ENCODE measurements at places on chromosomes 16 and 17.

DNA sequence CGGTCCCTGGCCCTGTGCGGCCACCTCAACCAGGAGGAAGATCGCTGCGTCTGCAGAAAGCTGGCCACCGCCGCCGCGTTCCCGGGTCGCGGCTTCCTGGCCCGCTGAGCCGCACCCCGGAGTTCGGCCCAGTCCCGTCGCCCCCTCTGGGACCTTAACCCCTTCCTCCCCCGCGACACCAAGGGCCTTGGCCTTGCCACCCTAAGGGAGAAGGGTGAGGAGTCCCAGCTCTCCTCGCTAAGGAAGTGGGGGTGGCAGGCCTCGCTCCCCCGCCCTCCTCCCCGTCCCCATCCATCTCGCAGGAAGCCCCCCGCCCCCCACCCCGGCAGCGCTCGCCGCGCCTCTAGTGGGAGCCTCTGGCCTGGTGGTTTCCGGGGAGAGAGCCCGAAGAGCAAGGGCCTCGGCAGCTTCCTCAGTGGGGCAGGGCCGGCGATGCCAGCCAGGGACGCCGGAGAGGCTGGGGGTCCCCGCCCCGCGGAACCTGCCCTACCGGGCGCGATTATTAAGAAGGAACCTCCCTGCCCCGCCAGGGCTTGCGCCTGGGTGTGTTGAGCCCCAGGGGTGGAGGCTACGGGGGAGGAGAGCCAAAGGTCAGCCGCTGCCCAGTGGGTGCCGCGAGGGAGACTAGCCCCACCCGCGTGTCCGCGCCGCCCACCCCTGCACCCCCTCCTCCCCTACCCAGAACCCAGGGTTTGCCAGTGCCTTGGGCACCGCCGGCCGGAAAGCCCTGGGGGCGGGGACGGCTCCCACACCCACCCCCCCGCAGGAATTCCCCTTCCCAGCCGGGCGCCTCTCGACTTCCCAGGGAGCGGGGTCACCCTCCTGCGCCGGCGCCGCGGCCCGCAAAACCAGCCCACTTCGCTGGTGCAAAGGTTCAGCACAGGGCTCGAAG, 6.8 kb downstream of the CBX4 start:
- no peak for DNase-seq

DNA sequence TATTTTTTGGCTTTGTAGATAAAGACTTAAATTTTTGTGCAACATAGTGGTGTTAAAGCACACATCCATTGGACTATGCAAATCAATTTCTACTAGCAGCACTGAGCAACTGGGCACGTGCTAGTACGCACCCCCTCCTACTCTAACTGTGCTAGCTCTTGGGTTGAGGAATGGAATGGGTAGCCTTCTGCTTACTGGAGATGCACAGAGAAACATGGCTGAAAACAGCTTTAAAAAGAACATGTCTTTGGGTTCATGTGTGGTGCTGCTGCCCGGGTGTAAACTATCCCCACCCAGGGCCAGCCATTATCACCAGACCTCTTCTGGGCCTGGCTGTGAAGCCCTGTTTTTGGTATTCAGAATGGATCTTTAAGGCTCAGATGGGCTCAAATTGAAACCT, 7.3 kb downstream of the ESRP2 start:
- no peak for DNase-seq

DNA sequence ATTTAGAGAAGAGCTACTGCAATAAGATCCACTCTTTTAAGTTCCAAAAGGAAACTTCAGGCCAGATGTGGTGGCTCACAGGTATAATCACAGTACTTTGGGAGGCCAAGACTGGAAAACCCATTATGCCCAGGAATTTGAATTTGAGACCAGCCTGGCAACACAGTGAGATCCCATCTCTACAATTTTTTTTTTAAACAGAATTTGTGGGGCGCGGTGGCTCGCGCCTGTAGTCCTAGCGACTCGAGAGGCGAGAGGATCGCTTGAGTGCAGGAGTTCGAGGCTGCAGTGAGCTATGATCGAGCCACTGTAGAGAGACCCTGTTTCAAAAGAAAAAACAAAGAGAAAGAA, 793 bp downstream of the COG7 start:
- no peak for DNase-seq

DNA sequence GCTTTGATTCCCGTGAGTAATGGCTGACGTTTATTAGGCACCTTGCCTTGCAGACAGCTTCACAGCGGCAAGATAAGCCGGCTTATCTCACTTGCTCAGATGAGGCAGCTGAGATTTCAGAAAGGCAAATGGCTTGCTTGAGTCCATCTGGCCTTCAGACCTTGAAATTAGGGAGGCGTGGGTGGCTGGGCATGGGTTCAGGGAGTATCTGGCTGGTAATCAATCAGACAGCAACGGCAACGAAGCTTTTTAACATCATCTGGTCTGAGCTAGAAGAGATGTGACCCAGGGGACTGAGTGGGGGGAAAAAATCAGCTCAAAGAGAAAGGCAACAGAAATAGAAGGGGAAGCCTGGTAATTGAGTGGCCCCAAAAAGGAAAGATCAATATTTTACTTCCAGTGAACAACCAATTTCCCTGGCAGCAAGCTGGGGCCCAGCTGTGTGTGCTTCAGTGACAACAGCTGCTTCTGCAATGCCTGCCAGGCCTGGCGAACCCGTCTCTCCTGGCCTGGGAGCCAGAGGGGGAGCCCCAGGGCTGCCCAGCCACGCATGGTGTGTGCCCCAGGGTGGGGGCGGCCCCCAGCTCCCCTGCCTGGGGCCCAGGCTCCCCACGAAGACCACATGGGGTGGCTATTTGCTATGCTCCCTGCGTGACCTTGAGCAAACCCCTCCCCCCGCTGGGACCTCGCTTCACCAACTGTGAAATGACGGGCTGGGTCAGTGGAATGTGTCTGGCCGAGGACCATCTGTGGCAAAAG, 34.0 kb downstream of the RAB11FIP4 start:
- DNase-seq, result peak; percentile 8

DNA sequence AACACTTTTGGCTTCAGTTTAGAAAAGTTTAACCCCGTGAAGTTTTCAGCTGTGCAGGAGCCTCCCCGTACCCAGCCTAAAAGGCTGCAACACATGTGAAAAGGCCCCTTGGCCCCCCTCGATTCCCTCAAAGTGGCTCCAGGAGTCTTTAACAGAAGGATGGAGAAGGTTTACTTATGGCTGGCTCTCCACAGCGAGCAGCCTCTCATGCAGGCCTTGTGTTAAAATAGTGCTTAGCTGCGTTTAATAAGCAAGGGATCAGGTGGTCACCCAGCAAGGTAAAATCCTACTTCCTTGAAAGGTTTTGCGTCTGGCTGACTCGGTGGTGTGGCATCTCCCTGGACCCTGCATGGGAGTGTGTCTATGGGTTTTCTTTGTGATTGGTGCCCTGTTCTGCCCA, 8.4 kb upstream of the CYLD start:
- no peak for DNase-seq

DNA sequence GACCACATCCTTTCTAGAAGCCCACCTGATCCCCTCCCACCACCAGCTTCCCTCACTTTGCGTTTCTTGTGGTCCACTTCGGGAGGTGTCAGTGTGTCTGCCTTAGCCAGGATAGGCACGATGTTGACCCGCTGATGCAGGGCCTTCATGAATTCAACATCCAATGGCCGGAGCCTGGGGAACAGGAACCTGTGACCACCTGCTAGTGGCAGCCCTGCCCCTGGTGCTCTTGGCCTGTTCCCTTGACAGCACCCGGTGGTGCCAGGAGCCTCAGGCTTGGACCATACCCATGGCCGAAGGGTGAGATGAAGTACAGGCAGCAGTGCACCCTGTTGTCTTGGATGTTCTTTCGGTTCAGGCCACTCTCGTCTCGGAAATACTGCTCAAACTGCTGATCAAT, 7.2 kb upstream of the MTMR4 start:
- no peak for DNase-seq
